ENCODE measurements at places on chromosomes 7 and 10.
A peak's percentile ranks its signal among the peaks of the same experiment; 100 is the strongest.

DNA sequence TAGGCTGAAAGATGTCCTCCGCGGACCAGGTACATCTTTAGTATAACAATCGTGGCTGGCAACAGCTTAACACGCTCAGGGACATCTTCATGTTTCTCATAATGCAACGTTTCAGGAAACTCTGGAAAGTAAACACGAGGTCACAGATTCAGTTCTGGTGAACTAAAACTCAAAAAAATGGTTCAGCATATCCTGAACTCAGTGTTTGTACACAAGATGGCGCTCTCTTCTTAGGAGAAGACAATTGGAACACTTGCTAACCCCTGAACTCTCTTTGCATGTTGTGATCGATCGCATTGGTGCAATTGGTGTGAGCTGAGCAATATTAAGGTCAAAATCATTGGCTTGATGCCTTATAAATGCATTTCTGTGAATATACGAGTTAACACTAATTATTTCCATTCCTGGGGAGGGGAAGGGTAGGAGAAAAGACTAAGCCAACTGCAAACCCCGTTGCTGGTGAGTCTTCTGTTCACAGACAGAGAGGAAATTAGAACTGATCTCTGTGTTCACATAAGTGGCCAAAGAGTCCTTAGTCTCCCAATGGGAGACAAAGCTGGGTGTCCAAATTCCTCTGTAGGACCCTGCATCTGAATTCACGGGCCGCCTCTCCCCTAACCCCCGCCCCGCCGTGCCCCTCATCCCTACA, 52.6 kb upstream of the FAM180A start:
- DNase-seq: peak; percentile 74

DNA sequence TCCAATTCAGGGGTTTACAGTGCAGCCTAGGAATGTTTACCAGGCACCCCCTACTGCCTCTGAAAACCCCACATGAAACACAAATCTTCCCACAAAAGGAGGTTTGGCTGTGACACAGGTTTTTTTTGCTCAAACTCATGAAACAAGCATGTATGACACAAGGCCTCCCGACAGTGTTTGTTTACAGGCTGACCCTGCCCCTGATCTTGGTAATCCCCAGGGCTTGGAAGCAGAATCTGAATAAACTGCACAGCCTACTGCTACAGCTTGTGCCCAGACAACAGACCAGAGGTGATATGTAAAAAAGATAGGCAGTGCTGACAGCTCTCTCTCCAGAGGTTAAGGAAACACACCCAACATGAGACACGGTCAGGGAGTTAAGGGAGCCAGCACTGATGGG, 184.2 kb downstream of the KMT2E start:
- peak; percentile 83 for DNase-seq

DNA sequence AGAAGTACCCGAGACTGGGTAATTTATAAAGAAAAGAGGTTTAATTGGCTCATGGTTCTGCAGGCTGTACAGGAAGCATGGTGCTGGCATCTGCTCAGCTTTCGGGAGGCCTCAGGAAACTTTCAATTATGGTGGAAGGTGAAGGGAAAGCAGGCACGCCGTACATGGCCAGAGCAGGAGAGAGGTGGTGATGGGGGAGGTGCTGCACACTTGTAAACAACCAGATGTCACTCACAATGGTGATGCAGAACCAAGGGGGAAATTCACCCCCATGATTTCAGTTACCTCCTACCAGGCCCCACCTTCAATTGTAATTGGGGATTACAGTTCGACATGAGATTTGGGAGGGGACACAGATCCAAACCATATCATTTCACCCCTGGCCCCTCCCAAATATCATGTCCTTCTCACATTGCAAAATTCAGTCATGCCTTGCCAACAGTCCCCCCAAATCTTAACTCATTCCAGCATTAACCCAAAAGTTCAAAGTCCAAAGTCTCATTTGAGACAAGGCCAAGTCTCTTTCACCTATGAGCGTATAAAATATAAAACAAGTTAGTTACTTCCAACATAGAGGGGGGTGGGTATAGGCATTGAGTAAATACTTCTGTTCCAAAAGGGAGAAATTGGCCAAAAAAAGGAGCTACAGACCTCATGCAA, 50.0 kb downstream of the RSBN1L start:
- no peak for DNase-seq

- no peak for DNase-seq
Observed at GRCh38 chr10:114720685-114721278, 62.7 kb upstream of the ABLIM1 start.

GRCh38 chr10:11227103-11227502, 209.4 kb downstream of the CELF2 start:
- DNase-seq: no peak

DNA sequence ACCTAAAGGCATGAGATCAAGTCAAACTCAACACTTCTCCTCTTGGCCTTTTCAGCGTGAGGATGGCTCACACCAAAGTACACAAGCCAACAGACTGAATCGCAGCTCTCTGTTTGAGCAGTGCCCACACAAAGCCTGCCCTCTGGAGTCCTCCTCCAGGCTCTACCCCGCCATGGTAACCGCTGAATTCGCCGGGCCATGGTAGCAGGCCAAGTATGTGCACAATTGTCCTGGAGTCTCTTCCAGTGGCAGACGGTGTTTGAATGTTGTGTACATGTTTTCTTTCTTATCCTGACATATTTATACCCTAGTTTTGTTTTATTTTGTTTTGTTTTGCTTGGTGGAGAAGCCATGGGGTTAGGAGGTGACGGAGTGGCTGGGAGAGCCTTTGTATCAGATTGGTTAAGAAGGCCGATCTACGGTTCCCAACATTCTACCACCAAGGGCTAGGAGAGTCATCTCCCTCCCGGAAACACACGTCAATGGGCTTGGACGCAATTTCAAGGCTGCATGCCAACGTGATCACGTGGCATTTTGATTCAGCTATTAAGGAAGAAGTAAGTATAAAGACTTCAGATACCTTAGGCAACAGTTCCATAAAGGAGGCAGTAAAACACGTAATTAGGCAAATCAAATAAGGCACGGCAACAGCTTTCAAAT, 12.1 kb upstream of the SHH start:
- peak; percentile 20 for DNase-seq

- DNase-seq: no peak
Observed at GRCh38 chr10:103967448-103968071, 620 bp downstream of the SLK start.

DNA sequence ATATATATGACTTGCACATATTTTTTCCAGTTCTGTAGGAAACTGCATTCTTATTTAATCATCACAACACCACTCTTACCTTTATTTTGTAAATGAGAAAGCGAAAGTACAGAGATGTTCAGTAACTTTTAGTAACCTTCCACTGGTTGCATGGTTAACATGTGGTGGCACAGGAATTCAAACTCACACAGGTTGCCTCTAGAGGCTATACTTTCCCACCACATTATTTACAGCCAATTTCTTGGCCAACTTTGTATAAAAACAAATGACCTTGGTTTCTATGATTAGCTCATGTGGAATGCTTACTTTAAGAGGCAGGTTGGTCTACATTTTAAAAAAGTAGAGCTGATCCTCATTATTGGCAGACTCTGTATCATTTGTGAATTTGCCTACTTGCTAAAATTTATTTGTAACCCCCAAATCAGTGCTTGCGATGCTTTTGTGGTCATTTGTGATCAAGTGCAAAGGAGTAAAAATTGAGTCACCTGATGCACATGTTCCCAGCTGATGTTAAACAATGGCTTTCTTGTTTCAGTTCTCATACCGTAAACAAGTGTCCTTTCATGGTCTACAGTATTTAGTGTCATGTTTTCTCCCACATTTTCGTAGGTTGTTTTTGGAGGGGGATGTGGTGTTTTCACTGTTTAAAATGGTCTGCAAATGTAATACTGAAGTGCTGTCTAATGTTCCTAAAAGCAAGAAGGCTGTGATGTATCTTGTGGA, 14.8 kb downstream of the BBS9 start:
- DNase-seq: peak; percentile 9

GRCh38 chr7:101023839-101024238, 4.0 kb downstream of the MUC17 start:
- no peak for DNase-seq

- DNase-seq: no peak
Observed at GRCh38 chr7:32316839-32317238, 173.3 kb downstream of the LSM5 start.

Measured in fibroblast of villous mesenchyme (primary cell).